Ammon's horn (tissue), 1 donor: ENCODE measurements at places on chromosomes 1 and 21.

GRCh38 chr1:84269306-84269705 lies 32.2 kb upstream of the SAMD13 start:
- no peak for DNase-seq

DNA sequence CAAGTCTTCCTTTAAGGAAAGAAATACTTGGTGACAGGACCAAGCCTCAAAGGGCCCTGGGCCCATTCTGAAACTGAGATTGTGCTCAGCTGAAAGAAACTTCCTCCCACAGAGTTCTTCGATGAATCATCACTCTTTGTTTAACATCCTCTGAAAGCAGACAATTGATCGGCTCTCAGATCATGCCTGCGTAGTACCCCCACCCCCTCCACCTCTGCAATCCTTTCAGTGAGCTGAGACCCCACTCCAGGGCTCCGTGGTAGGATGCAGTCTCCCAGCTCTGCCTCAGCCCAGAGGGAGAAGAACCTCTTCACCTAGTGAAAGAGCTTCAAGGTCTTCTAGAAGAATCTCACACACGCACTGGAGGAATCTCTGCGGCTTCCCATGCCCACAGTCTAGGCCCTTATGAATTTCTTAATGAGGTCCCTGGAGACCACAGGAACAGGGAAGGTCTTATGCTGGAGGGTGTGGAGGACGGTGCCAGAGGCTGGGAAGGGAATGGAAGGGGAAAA lies 104.9 kb upstream of the SOD1 start:
- no peak for DNase-seq

DNA sequence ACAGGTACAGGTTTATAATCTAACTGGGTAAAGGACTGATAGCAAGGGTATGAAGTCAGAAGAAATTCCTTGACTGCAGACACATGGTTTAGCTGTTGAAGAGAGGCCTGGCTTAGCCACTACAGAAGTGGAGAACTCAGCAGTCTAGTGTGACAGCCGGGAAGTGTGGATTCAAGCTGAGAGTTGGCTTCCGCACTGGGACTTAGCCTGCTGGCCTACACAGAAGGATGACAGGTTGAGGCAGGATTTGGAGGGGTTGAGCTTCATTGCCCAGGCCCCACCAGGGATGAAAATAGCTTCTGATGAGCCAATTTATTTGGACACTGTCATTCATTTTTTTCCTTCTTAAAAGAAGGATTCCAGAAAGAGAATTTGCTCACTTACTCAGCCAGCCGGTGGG lies 284.4 kb downstream of the PCP4 start:
- no peak for DNase-seq

GRCh38 chr1:19811206-19811851 lies 3.8 kb downstream of the RNF186 start:
- DNase-seq: no peak

DNA sequence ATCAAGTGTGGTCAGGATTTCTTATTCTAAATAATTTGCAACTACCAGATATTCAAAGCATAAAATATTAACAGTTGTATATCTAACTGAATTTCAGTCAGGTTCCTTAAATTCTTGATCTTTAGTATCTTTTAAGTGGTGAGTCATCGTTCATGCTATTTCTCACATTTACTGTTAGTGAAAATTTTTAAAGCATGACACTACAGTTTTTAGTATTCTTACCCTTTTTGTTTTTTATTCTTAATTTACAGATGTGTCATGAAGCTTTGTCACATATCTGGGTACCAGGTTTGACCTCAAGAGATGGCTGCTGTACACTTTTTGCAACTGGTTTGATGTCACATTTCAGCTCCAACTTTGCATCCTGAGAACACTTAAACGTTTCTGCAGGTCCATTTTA lies 12.7 kb downstream of the AKIRIN1 start:
- DNase-seq: no peak

- no peak for DNase-seq
These were observed 16.6 kb upstream of the RAP1A start for GRCh38 chr1:111602974-111603373.

GRCh38 chr1:228163007-228163753 lies 2.4 kb upstream of the IBA57 start:
- no peak for DNase-seq

- DNase-seq: no peak
These were observed 7.9 kb upstream of the KAZN start for GRCh38 chr1:14590411-14591180.

- no peak for DNase-seq
These were observed 5.2 kb upstream of the PIGC start for GRCh38 chr1:172448995-172449584.
